Renal pelvis (tissue), 12 donors: ENCODE measurements at places on chromosomes 3 and 15.

GRCh38 chr15:79442911-79443310, 10.8 kb downstream of the MINAR1 start:
- peak; percentile 46 for DNase-seq

GRCh38 chr15:101570241-101570640, 80.7 kb upstream of the PCSK6 start:
- DNase-seq: no peak

DNA sequence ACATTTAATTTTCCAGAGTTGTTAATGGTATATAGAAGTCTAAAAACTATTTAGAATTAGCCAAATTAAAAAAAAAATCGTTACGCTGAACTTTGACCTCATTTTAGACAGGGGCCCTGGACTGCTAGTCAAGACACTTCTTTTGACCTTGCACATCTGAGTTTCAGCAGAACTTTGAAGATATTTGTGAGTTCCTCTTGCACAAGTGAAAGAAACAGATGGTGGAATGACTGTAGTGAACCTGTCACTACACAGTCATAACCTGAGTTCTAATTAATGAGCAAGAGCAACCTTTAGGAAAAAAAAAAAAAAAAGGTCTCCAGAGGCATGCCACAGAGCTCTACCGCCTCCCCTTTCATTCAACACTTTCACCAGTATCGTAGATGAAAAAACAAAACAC, 5.3 kb downstream of the MYO5C start:
- no peak for DNase-seq

DNA sequence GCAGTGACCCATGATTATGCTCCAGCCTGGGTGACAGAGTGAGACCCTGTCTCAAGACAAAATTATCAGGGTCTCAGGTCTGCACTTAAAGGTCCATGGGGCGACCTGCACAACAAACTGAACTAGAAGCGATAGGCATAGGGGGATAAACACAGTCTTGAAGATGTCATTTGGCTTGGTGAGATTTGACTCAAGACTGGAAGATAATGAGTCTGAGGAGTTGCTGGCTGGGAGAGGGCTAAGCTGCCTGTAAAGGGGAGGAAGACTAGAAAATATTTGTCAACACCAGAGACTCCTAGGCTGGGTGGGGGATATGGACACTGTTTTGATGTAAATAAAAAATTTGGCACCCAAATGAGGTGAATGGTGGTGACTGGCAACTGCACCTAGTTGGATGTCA, 19.8 kb downstream of the GHRL start:
- no peak for DNase-seq

- no peak for DNase-seq
Measured at GRCh38 chr3:57983734-57984518, 24.3 kb upstream of the FLNB start.

DNA sequence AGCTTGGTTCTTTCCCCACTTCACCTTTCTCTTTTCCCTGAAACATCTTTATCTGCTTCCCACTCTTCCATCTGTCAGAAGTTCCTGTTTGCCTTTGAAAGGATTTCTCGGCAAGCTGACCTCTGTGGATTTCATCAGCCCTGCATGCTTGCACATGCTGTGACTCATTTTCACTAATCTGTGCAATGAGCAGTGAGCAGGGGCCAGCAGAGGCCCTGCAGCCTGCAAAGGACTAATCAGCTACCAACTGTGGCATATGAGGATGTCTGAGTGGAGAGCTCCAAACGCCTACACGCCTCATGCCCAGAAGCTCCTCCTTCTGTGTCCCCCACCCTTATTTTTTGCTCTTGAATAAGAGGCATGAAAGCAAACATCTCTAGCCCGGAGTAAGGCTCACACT, 333.0 kb upstream of the SEMA6D start:
- DNase-seq: no peak

DNA sequence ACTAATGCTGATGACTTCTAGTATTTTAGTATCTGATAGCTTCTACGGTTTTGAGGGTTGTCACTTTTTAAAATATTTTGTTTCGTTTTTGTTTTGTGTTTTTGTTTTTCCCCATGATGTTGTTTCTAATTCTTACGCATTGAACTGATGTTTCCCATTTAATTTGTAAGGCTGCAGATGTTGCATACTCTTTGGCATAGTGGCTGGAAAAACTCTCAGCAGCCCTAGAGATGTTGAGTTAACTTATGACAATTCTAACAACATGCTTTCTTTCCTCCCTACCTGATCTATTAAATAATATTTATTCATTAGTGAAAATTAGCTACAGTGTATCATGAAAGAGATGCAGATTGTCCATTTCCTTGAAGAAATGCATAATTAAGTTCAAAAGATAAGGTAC, 559.3 kb upstream of the GRM7 start:
- DNase-seq: no peak

DNA sequence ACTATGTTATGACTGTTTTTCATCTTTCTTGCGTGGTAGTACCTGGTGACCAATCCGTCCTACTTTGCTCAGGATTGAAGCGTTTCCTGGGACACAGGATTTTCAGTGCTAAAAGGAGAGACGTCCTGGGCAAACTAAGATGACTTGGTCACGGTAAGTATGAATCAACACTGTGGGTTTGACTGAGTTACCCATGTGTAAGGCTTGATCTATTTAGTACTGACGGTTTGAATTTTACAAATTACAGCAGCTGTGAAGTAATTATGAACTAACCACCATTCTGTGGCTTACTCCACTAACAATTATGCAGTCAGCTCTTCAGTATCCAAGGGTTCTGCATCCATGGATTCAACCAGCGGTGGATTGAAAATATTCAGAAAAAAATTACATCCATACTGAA, 172.9 kb upstream of the FEZF2 start:
- no peak for DNase-seq

DNA sequence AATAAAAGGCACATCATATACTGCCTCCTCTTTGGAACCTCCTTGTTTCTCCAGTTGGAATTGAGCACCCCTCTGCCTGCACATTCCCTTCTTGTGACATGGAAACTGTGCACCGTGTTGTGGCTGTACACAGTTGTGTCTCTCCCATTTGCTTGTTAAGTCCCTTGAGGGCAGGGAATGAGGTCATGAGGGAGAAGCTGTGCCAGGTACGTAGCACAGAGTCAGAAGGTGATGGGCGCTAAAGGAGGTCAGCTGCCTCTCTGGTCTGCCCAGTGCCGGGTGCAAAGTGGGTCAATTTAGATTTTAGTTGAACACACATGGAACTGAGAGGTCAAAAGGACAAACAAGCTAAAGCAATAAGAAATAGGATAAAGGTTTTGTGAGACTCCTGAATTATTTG, 124.4 kb downstream of the FAM43A start:
- no peak for DNase-seq

GRCh38 chr15:78943692-78944091, 1.2 kb downstream of the CTSH start:
- DNase-seq: no peak

DNA sequence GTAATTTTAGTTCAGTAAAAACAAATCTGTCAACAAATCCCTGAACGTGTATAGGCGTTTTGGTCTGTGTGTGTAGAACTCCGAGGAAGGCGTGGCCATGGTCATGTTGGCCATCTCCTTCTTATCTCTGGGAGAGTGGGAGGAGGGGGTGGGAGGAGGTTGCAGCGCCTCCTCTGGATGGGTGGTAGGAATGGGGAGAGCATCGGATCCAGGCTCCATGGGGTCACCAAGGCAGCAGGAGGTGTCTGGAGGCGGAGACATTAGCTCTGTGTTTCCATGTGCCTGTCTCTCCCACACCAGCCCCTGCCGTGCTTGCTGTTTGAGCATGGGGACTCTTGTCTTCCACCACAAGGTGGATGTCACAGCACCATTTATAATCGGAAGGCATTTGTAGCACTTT, 34.5 kb upstream of the TRPM1 start:
- no peak for DNase-seq

DNA sequence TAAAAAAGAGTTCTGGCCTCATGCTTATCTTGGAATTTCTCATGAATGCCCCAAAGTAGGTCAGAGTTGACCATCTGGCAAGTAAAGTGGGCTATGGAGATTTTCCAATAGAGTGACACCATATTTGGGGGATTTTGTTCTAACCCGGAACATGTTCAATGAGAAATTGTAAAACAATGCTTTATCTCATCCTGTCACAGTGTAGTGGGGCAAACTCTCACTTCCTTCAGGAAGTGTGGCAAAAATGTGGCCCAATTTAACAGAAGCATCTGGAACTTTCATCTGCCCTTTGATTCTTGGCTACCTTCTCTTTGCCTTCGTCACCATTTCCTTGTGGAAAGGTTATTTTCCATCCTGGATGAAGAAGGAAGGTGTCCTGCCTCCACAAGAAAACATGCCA, 70.8 kb downstream of the ADAMTS9 start:
- no peak for DNase-seq

- peak; percentile 54 for DNase-seq
Measured at GRCh38 chr3:106204160-106204868, 335.5 kb upstream of the CBLB start.

DNA sequence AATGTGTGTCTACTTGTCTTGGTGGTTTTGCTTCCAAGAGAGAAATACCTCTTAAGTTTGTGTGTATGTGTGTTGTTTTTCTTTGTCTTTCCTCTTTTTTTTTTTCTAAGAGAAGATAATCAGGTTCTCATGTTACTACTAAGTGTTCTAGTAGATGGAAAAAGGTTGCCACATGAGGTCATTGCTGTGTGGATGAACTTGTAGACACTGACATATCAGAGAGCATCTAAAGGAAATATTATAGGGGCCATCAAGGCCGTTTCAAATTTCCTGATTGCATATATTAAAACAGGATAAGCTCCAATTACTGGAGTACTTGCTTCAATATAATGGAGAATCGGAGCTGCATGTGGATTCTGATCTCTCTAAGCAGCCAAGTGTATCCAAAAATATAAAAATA, 747.5 kb downstream of the NR2F2 start:
- no peak for DNase-seq

- DNase-seq: peak; percentile 70
Measured at GRCh38 chr3:148955544-148956346, 35.6 kb upstream of the GYG1 start.

GRCh38 chr3:14780927-14781507, 37.7 kb upstream of the FGD5 start:
- DNase-seq: no peak

- no peak for DNase-seq
Measured at GRCh38 chr3:186598108-186598784, 14.6 kb upstream of the AHSG start.

- no peak for DNase-seq
Measured at GRCh38 chr3:183871541-183871940, 13.1 kb downstream of the PARL start.

DNA sequence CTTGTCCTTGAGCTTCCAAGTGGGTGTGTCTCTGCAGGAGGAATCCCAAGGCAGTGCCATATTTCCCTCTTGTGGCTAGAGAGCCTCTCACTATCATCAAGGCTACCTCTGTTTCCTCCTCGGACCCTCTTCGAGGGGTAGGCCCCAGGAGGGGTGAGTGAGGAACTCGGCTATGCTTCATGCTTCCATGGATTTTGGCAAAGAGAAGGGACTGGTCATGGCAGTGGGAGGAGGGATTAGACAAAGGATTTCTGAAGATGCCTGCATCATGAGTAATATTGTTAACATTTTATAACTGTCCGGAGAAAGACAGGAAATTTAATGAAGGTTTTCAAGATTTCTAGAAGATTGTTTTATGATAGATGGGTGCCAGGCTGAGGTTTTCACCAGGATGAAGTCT, 241.5 kb downstream of the CLSTN2 start:
- no peak for DNase-seq

GRCh38 chr3:9110316-9110715, 139.1 kb downstream of the SRGAP3 start:
- DNase-seq: no peak

GRCh38 chr15:41794081-41794480, 19.8 kb downstream of the MAPKBP1 start:
- no peak for DNase-seq

GRCh38 chr3:33212406-33212805, 6.2 kb downstream of the SUSD5 start:
- DNase-seq: no peak

GRCh38 chr15:86624261-86625036, 544.8 kb downstream of the AGBL1 start:
- DNase-seq: peak; percentile 70

DNA sequence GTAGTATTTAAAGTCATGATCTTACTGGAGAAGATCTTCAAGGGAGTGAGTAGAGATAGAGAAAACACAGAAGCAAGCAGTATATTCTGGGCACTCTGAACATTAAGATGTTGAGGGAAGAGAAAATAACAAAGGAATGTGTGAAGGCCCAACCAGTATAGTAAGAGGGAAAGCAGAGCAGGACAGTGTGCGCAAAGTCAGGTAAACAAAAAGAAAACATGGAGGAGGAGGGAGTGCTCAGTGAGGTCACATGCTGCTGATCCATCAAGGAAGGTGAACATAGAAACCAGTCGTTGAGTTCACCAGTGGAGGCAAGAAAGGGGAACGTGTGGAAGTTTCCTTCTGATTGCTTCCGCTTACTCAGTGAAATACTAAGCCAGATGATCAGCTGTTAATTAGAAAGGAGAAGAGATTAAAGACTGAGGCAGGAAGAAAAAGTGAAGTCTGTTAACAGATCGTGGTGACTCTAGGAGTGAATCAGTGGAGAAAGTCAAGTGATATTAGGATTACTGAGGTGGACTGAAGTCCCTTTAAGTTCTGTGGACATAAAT, 47.2 kb downstream of the OPA1 start:
- DNase-seq: no peak

GRCh38 chr3:121545049-121545573, 677 bp downstream of the POLQ start:
- no peak for DNase-seq

- no peak for DNase-seq
Measured at GRCh38 chr3:103269287-103269686, 834.5 kb downstream of the ZPLD1 start.

- no peak for DNase-seq
Measured at GRCh38 chr15:67174864-67175573, 79.4 kb downstream of the AAGAB start.

DNA sequence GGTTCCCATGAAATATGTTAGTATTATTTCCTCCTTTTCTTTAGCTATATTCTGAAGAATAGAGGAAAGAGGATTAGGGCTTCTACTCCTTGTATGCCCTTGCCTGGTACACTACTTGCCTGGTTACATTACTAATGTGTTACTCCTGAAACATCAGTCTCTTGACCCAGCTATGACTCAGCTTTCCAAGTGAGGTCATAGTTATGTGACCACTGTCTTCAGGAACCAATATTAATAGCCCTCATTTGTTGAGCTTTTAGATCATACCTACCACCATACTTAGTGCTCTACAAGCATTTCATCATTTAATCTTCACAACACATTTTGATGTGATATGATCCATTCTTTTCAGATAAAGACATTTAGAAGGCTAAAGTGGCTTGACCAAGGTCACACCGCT, 60.3 kb downstream of the CMSS1 start:
- DNase-seq: no peak

DNA sequence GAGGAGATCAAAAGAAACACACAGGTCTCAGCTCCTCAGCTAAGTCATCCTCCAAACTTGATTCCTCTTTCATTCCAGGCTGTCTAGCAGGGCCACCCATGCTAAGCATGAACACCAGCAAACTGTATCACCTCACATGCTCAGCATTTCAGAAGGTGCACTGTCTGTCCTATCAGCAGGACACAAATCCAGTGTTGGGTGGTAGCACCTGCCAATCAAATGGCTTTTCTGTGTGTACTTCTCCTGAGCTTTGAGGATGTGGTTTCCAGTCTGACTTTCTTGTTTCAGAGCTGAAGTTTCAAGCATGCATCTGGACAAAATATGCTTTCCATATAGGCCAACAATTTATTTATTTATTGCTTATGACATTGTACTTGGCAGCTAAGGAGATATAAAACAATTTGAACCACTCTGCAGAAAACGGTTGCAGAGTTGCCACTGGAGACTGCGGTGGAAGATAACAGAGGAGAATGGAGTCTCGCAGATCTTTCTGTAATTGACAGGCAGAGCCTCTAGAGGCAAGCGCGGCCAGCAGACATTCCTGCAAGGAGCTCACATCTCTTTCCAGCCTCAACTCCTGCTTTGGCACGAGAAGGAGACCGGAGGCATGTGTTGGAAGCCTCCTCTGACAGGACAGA, 167.1 kb upstream of the WNT5A start:
- DNase-seq: no peak
